Keratinocyte (primary cell): ENCODE measurements at places on chromosomes 1 and 21.

DNA sequence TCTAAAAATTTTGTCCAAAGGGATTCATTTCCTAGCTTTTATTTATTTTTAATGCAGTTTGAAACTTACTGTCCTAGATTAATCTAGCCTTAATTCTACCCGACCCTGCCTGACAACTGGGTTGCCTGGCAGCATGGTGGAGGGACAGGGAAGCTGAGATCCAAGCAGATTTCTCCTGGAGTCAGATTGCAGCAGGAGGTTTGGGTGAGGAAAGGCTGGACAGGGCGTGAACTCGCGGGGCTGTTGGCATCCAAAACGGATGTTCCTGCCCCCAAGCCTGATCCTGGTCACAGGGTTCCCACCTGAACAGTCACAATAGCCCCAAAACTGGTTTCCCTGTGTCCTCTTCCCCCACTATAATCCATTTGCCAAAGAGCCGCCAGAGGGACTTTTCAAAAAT, 23.2 kb downstream of the TCEA3 start:
- no peak for DNase-seq

GRCh38 chr1:14259191-14259757, 339.2 kb upstream of the KAZN start:
- DNase-seq: no peak

DNA sequence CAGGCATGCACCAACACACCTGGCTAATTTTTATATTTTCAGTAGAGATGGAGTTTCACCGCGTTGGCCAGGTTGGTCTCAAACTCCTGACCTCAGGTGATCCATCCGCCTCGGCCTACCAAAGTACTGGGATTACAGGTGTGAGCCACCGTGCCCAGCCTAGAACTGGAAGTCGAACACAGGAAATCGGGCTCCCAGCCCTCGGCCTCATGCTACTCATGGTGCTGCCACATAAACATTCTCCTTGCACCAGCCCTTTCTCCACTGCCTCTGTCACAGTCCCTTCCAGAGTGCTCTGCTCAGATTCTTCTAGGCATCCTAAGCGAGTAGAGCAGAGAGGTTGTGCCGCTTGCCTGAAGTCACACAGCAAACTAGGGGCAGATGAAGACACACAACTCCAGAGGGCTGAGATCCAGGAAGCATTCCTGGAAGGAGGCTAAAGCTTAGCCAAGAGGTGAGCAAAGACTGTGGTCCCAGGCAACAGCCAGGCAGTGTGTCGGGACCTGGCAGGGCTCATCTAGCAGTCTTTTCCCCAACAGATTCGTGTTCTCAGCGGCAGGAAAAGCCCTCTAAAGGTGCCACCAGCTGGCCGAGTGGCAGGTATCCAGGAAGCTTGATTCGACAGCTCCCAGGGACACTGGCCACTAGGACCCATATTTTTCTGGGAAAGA, 29.6 kb upstream of the NPPB start:
- no peak for DNase-seq

GRCh38 chr1:180969434-180969833, 53.2 kb downstream of the STX6 start:
- no peak for DNase-seq

DNA sequence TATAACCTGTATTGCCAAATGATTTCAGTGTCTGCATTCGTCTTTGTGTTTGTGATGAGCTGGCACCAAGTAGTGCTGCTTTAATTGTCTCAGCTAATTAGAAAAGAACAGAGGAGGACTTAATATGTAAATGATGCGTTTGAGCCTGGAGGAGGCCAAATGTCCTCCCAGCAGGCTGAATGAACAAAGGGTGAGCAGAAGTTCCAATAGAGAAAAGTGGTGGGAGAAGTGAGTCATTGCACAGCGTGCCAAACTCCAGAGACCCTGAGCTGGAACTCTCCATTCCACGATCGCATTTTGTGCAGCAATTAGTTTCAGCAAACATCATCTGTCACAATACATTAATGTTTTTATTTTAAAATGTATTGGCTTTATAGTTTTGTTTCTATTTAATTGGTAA, 17.9 kb downstream of the ETV3L start:
- no peak for DNase-seq

- DNase-seq: no peak
Measured at GRCh38 chr1:203754455-203754864, 10.5 kb upstream of the LAX1 start.

GRCh38 chr1:201633811-201634210, 94.9 kb downstream of the NAV1 start:
- no peak for DNase-seq

DNA sequence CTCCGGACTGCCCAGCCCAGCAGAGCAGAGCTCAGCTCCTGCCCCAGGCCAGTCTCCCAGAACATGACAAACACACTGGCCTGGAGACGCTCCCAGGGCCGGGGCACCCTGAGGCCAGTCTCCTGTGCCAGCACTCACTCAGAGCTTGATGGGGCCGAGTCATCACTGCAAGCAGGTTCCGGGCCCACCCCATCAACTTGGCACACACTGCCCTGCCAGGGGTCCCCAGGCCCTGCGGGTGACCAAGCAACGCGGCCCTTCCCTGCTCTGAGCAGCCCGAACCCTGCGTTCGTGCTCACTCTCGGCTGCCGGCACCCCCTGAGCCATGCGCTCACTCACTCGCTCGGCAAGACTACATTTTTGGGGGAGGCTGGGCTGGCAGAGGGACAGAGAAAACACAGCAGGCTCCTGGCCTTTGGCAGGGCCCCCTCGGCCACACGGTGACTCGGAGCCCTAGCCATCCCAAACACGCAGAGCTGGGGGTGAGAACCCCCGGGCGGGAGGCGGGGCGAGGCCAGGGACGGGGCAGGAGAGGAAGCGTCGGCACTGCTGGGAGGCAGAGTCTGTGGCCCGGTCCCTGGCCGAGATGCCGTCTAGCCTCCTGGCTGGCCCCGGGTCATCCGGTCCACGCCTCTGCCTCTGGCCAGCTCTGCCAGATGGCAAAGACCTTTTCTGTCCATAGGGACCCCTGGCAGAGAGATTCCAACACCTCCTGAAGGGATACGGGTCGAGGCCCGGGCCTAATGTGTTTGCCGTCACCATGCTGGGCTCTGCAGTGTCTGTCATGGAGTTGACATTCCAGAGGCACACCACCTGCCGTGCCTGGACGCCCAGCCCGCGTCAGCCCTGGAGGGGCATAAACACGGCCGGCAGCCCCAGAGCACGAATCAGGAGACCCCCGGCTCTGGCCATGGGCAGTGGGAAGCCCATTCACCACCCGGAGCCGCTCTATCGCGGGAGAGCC, 68.0 kb downstream of the MEGF6 start:
- no peak for DNase-seq

DNA sequence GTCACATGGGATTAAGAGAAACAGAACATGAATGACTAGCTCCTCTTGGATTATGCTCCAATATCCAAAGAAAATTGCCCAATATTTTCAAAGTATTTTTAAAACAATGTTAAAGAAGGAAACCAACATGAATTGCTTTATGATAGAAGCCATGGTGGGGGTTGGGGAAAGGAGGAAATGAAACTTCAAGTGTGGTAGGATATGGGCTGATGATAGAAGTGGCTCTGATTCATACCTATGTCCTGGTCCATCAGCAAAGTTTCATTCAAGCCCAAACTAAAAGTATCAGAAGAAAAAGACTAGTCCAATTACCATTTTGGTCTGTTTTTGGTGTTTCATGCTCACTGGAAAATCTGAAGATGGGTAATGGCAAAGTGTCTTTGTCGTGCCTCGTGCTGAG, 104.2 kb upstream of the PROX1 start:
- DNase-seq: no peak

DNA sequence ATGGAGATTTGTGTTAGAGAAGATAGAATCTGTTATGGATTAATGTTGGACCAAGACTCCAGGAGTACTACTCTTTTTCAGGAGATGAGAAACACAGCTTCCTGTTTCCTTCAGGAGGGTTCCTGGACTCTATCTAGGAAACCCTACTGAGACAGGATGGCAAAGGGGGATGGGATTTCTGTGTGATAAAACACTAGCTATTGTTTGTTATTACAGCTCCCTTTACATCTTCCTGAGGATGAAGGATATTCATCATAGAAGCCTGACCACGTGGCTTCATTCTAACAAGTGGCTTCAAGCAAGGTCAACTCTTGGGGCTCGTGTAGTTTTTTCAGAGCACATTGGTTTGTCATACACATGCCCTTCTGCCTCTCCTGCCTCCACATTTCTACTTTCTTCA, 33.3 kb downstream of the RGL1 start:
- DNase-seq: no peak

GRCh38 chr21:41446586-41446985, 20.5 kb downstream of the MX1 start:
- DNase-seq: no peak

- no peak for DNase-seq
Measured at GRCh38 chr1:159315381-159315780, 13.2 kb downstream of the FCER1A start.

DNA sequence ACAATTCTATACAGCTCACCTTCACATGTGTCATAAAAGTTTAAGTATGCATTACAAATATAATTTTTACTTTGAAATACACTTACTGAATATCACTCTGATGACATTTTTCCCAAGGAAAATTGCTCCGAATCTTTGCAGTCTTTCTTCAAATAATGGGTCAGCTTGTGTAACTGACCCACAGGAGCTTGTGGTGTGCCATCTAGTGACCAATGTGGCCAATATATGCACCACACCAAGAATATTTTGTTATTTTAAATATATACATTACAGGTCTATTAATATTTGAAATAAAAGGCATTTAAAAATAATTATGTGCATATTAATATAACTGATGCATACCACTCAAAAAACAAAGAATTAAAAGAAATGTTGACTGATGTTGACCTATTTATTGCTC, 271.4 kb downstream of the TBX15 start:
- no peak for DNase-seq

GRCh38 chr1:163248064-163248463, 45.3 kb upstream of the RGS5 start:
- no peak for DNase-seq

- no peak for DNase-seq
Measured at GRCh38 chr21:35810431-35810970, 249.8 kb downstream of the SETD4 start.

GRCh38 chr1:174266476-174266875, 107.2 kb downstream of the RABGAP1L start:
- no peak for DNase-seq

DNA sequence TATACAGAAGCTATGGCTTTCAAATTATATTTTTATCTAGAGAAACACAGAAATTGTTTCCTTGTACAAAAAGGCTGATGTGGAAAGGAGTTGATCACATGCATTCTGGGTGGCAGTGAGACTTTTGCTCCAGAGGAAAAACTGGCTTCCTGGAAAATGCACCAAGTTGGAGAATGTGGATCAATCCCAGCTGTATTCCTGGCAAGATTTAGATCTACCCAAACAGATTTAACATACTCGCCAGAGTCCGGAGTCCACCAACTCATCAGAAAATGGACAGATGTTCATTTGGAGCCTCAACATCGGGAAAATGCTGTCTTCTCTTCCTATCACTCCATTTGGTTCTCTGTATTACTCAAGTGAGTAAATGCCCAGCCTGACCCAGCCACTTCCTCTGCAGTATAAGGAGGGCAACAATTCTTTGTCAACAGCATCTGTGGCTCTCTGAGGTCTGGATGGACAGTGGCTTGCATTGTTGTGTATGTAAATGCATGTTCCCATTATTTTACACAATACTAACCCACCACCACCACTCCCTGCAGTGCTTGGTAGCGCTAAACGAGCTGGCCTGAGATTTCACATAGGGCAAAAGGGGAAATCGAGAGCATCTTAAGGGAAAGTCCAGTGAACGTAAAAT, 226.2 kb upstream of the IRF2BP2 start:
- no peak for DNase-seq
